ENCODE measurements at places on chromosomes 12 and 14.

DNA sequence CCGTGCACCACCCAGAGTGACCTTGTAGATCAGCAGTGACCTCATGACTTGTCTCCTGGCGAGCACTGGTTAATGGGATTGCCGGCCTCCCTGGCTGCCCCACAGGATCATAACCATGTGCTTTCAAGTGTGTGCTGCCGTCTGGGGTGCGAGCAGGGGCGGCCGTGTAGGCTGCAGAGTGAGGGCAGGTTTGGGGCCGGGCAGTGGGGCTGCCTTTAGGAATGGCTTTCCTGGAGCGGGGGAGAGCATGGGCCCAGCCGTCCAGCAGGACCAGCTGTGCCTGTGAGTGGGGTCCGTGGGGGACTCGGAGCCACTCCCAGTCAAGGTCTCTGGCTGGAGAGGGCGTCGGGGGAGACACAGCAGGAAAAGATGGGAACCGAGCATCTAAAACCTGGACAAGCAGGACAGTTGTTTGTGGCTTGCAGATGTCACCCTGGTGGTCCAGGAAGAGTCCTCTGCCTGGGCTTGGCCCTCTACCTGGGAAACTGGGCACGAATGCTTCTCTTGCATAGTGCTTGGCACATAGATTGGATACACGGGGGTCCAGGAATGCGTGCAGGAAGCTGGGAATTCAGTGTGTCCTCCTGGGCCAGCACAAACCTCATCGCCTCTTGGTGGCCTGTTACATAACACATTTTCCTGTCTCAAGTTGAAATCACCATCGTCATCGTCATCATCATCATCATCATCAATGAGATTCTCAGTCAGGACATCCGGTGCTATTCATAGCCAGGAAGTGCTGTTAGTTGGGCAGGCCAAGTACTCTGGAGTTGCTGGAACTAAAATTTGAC, 96.0 kb downstream of the ADGRD1 start:
- no peak for DNase-seq

GRCh38 chr12:117294189-117294603, 67.2 kb downstream of the NOS1 start:
- no peak for DNase-seq

DNA sequence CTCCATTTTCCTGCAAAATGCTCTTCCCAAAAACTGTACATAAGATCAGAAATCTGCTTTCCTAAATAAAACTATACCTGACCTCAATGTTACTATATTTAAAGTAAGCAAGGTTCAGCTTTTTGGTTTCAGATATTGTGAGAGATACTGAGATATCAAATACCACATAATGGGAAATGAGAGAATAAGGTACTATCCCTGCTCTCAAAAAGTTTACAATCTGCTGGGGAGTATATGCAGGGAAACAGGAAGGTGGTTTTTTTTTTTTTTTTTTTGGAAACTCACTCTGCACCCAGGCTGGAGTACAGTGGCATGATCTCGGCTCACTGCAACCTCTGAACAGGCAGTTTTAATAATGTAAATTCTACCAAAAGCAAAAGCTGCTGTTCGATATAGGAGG, 49.0 kb downstream of the HELB start:
- no peak for DNase-seq

DNA sequence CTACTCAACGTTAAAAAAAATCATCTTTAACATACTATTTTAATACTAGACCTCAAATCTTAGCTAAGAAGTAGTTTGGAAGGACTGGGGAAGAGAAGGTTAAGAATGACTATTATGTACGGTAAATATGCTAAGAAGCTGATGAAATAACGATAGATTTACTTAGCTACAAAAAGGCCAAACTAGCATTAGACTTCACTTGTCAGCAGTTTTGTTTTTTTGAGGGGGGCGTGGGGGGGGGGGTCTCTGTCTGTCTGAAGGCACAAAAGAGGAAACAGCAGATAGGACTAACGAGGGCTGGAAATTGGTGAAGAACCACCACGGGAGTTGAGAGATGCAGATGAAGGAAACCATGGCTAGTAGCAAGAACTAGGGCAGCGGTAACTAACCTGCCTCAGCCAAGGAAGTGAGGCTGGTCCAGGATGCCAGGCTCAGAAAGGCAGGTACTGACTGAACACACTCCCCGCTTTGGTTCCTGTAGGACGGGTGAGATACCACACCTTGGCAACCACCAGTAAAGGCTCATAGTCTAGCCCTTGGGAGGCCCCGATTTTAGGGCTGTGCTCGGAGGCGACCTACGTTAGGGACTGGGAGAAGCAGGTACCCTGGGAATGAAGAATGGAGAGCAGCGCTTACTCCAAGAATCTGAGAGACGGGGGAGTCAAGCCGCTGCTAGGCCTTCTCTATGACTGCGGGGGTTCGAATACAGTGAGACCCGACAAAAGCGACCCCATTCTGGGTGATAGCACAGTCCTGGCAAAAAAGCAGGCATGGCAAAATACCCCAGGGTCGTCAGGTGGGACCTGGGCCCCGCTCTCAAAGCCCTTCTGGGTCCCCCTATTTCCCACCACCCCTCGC, 675 bp downstream of the NEDD8 start:
- peak; percentile 39 for DNase-seq

DNA sequence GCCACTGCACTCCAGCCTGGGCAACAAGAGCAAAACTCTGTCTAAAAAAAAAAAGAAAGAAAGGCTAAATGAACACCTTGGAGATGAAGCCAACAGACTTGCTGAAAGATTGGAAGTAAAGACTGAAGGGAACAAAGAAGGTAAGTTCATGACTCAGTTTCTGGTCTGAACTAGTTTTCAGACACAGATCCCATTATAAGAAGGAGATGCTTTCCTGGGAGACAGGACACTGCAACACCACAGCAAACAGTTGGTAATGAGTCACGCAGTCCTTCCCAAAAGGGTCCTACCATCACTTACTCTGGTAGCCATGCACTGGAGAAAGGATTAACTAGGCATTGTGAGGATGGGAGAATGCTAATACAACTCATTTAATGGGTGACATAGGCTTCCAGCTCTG, 97.2 kb downstream of the SSPN start:
- DNase-seq, result no peak

DNA sequence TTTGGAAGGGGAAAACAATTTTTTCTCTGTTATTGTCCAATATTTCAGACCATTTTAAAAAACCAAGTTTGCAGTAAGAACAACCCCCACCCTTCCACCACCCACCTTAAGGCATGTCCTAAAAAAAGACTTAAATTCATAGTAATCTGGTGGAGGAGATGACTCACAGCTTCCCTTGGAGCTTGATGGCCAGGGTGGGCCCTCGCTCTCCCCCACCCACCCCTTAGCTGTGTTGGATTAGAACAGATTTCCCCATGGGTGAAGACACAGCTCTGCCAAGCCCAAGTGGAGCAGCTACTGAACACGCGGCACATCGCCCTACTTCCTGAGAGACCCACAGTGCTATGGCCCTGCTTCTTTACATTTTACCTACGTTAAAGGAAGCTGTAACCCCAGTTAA, 140.3 kb downstream of the GCH1 start:
- no peak for DNase-seq

- no peak for DNase-seq
Observed at GRCh38 chr12:6998715-6999451, 19.4 kb downstream of the LPCAT3 start.

DNA sequence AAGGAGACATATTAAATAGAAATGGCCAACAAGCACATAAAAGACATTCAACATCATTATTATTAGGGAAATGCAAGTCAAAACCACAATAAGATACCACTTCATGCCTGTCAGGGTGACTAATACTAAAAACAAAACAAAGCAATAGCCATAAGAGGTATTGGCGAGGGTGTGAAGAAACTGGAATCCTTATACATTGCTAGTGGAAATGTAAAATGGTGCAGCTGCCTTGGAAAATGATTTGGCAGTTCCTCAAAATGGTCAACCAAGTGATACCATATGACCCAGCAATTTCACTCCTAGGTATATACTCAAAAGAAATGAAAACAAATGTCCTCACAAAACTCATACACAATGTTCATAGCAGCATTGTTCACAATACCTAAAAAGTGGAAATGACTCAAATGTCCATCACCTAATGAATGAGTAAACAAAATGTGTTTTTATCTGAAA, 27.0 kb downstream of the GPR135 start:
- DNase-seq, result no peak

All from hematopoietic multipotent progenitor cell treated with erythropoietin and hydrocortisone succinate and interleukin-3 and kit ligand, for 8 days (in vitro differentiated cells).